ENCODE measurements at places on chromosomes 1 and 21. TPM values are rescaled to one million over a fixed set of nuclear protein-coding genes. Genes with fewer than 3 reads are reported as not detected.

The FCGR1A gene
- total RNA-seq: not detected

The OR2T35 gene
- not detected for total RNA-seq

The PAQR6 gene
- total RNA-seq: 0.34 TPM

The SLC9C2 gene
- not detected for total RNA-seq

The GJA5 gene
- total RNA-seq: not detected

The TFF3 gene
- total RNA-seq: not detected

All from bronchus fibroblast of lung (primary cell).